A549 treated with CORT108297 at 1 μM for 4 hours (cell line): ENCODE measurements at places on chromosomes 3 and 15. TPM values are rescaled to one million over a fixed set of nuclear protein-coding genes. Genes with fewer than 3 reads are reported as not detected.

Gene CADPS
- not detected in 5 replicates for total RNA-seq

Gene FGD5
- 0.02 to 0.03 TPM (median 0.02 TPM) in 3 of 5 replicates, not detected in the others for total RNA-seq

Gene RBMS3
- total RNA-seq = 0.43 to 0.86 TPM (median 0.60 TPM) in 5 replicates

Gene STRC
- total RNA-seq = 0.06 to 0.16 TPM (median 0.07 TPM) in 3 of 5 replicates, not detected in the others

Gene CCR8
- not detected in 5 replicates for total RNA-seq

Gene RAB6B
- total RNA-seq = 0.96 to 2.7 TPM (median 2.0 TPM) in 5 replicates

Gene MST1R
- total RNA-seq = 6.9 to 9.5 TPM (median 8.7 TPM) in 5 replicates

Gene ATP13A5
- total RNA-seq = not detected in 5 replicates

Gene GUCA1C
- total RNA-seq = not detected in 5 replicates

Gene WDR76
- 11.5 to 14.3 TPM (median 12.0 TPM) in 5 replicates for total RNA-seq

Gene SCG5
- 2.1 to 2.8 TPM (median 2.2 TPM) in 5 replicates for total RNA-seq
